MM.1S (cell line): ENCODE measurements at places on chromosomes 7 and 10.

DNA sequence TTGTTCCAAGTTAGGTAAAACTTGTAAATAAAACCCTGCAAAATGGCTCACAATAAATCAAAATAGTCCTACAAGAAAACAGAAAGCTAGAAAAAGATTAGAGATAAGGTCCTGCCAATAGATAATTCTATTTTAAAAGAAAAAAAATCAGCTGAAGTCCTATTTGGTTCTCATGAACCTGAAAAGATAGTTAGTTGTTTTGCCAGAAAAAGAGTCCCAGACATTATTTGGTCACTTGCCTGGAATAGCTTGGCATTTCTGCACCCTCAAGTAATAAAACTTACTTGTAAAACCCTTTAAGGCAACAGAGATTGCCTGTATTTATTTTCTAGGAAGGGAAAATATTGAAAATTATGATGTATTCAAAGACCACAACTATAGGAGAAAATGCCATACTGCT, 47.7 kb downstream of the LRRN3 start:
- H3K4me3 ChIP-seq, result no peak overlapping the region
- H3K27me3 ChIP-seq, result no peaks in the 10 kb centered on the region
- peak overlapping the region; percentile 1; the same call in 1 of the 2 replicates for H3K27ac ChIP-seq
- DNase-seq, result no peak
- H3K36me3 ChIP-seq, result no peaks in the 10 kb centered on the region

- no peaks in the 10 kb centered on the region for H3K36me3 ChIP-seq
- no peaks in the 10 kb centered on the region for H3K27me3 ChIP-seq
- no peak overlapping the region for H3K27ac ChIP-seq
Observed at GRCh38 chr10:79003183-79004100, 65.3 kb upstream of the ZMIZ1 start.

DNA sequence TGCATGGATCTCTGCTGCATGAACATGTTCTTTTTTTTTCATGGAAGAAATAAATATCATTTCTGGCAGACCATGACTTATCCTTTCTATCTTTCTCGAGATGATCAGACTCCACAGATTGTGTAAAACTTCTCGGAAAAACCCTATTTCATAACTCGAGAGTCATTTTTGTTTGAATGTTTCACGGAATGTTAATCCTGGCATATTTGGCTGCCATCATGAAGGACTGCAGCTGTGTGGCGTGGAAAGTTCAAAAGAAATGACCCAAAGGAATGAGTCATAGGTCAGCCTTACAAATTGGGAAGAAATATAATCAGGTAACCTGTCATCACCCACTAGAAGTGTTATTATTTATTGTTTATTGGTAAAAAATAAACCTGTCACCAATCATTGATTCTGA, 566.8 kb downstream of the SDK1 start:
- no peak overlapping the region for H3K27ac ChIP-seq
- no peaks in the 10 kb centered on the region for H3K27me3 ChIP-seq
- H3K4me1 ChIP-seq, result no peaks in the 10 kb centered on the region
- no peak overlapping the region for H3K4me3 ChIP-seq
- H3K36me3 ChIP-seq, result no peaks in the 10 kb centered on the region

DNA sequence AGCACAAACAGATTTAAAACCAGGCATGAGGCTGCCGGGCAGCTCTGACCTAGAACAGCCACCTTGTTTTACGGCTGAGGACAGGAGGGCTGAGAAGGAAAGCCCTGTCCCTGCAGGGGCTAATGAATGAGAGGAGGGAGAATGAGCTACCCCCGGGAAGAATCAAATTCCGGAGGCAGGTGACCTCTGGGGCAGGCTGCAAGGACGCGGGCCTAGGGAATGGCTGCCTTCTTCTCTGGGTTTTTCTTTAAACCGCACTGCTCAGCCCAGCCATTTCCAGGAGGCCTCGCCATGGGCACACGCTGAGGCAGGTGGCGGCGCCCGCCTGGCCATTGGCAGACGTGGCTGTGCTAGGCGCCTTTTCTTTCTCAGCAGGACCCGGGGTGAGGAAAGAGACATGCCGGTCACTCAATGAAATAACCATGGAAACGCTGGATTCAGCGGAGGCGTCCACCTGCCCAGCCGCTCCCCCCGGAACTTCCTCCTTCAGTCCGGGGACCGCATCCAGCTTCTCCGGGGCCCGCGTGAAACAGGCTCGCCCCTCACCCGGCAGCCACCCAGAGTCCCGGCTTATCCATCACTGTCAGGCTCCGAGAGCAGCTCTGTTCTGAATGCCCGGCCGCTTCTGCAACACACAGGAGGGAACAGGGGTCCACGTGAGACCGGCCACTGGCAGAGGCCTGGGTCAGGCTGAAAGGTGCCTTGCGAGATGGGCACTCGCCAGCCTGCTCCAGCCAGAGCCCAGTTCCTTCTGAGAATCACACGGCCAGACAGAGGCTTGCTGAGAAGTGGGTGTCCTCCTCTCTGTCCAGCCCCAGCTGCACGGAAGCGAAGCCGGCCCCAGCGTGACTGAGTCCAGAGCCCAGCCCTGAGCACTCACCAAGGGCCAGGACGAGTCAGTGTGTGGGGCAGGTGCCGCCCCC, 82.1 kb downstream of the PDGFA start:
- no peak overlapping the region for H3K4me3 ChIP-seq
- no peak for DNase-seq
- no peaks in the 10 kb centered on the region for H3K27me3 ChIP-seq
- no peaks in the 10 kb centered on the region for H3K4me1 ChIP-seq
- H3K36me3 ChIP-seq, result no peaks in the 10 kb centered on the region
- H3K27ac ChIP-seq, result no peak overlapping the region

DNA sequence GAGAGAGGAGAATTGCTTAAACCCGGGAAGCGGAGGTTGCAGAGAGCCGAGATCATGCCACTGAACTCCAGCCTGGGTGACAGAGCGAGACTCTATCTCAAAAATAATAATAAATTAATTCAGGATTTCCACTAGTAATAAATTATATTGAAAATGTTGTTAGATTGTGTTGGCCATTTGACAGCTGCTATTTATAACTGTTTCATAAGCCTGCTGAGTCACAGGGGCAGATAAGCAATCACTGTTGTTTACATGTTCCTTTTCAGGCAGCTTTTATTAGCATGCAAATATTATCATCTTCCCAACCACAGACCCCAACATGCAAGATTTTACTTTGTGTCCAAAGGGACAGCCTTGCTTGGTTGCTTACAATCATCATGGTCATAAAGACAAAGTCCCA, 49.5 kb upstream of the ZNF138 start:
- no peak overlapping the region for H3K4me3 ChIP-seq
- H3K36me3 ChIP-seq, result no peaks in the 10 kb centered on the region
- H3K4me1 ChIP-seq, result no peaks in the 10 kb centered on the region
- no peak overlapping the region for H3K27ac ChIP-seq
- H3K27me3 ChIP-seq, result no peaks in the 10 kb centered on the region

DNA sequence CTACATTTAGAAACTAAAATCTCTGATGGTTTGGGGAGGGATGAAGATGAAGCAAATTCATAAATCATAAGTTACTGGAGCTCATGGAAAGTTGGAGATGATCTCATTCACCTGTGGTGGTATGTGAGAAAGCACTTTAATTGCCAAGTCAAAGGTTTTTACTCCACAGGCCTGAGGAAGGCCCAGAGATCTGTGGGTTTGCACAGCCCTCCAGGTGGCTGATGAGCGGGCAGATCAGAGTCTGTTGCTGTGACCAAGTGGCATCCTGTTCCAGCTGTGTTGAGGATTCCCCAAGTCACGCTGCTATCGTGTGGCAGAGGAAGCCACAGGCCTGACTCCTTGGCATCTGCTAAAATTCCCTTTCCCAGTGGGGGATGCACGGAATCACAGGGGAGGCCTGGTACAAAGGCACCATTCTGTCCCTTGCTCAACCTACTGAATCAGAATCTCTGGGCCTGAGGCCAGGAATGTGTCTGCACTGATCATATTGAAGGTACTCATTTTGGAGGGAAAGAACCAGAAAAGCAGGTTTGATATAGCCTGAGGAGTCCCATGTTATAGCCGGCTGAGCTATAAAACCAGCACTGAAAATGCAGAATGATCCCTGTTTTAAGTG, 19.7 kb upstream of the DDC start:
- H3K4me3 ChIP-seq, result no peak overlapping the region
- no peaks in the 10 kb centered on the region for H3K27me3 ChIP-seq
- H3K36me3 ChIP-seq, result no peaks in the 10 kb centered on the region
- no peaks in the 10 kb centered on the region for H3K4me1 ChIP-seq
- no peak for DNase-seq

- no peak for DNase-seq
- H3K27me3 ChIP-seq, result no peaks in the 10 kb centered on the region
- H3K4me1 ChIP-seq, result peaks cover 24% of the 10 kb centered on the region
- H3K4me3 ChIP-seq, result no peak overlapping the region
Observed at GRCh38 chr7:87147500-87147899, 4.8 kb upstream of the DMTF1 start.
